Stimulated activated CD4-positive, alpha-beta T cell treated with anti-CD3 and anti-CD28 coated beads, Interleukin-15, amount 100 ng/mL, for 24 hours (primary cell): ENCODE measurements at places on chromosomes 4 and X.

DNA sequence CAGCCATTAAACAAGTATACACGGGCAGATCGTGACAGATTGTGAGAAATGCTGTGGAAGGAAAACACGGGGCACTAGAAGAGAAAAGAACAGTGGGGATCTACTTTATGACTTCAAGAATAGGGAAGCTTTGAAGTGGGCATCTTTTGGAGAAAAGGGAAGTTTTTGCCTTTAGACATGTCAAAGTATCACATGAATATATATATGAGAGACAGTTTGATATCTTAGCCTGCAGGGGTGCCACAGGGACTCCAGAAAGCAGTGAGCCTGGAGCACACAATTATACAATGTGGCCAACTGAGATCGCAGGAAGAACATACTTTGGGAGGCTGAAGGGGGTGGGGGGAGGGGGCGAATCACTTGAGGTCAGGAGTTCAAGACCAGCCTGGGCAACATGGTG is 35.7 kb downstream of the RELL1 start:
- no peak for DNase-seq

DNA sequence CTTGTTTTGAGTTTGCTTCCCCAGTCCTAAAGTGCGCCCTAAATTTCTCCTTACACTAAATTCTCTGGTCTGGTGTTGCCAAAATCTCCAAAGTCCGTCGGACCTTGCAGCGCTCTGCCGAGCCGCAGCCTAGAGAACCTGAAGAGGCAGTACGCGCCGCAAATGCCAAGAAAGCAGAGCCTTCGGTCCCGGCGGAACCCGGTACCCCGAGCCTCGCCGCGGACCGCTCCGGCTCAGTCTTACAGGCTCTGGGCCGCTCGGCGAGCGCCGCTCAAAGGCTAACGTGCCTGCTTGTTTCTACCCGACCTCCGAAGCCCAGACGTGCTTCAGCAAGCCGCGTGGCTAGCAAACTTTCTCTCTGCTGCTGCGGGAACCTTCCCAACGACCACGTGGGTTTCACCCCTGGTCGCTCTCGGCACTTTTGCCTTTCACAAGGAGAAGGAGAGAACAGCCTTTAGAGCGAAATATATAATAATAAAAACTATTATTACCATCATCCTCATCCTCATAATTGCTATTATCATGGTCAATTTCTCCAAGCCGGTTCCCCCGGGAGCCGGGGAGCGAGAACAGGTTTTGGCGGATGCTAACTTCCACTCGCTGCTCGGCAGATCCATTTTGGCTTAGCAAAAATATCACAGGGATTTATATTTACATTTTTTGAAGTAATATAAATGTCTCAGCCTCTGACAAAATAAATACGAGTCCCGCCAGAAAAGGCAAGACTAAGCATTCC is 2.2 kb upstream of the HTR2C start:
- DNase-seq = no peak

DNA sequence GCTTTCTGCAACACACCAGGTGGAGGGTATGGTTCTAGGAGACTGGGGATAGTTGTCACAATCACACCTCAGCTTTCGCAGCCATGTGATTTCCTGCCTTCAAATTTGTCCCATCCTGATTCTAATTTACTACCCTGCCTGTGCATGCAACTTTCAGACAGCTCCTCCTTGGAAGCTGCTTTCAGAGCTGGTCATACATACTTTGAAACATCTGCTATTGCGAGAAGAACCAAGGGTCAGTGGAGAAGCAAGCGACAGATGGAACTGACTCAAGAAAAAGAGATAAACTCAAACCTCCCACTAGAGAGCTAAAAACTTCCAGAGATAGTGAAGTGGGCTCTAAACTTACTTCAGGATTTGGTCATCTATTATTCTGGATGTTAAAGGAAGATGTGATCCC is 381.7 kb upstream of the FGF13 start:
- DNase-seq = no peak

DNA sequence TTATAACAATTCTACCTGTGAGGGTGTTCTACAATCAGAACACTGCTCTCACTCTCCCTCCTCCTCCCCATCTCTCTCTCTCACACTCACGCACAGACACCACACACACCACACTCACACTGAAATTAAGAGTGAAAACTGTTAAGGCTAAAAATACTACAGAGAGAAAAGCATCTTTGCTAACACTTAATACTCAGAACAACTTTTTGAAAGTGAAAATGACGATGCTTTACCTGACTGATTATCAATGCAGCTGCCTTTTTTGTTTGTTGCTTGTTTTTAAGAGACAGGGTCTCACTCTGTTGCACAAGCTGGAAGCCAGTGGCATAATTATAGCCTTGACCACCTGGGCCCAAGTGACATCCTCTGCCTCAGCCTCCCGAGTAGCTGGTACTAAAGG is 222.4 kb downstream of the APBB2 start:
- no peak for DNase-seq

DNA sequence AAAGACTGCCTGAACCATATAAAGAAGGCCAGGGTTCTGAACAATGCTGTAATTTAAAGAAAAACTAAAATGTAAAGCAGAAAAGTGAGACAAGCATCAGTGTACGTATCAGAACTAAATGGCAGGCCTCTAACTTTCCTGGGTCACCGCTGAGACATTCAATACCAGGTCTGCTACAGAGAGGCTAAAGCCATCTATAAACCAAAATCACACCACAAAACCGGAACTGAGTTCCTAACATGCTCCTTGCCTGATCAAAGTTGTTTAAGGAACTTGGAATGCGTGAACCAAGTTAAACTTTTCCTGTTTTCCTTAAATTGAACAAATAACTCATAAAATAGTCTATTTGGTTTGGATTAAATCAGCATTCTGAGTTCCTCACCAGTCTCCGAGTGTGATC is 55.3 kb upstream of the TECRL start:
- DNase-seq = no peak

- no peak for DNase-seq
These were observed 182.7 kb upstream of the PCDH7 start for GRCh38 chr4:30537456-30537855.

GRCh38 chr4:4377191-4377590 is 9.7 kb upstream of the NSG1 start:
- no peak for DNase-seq

DNA sequence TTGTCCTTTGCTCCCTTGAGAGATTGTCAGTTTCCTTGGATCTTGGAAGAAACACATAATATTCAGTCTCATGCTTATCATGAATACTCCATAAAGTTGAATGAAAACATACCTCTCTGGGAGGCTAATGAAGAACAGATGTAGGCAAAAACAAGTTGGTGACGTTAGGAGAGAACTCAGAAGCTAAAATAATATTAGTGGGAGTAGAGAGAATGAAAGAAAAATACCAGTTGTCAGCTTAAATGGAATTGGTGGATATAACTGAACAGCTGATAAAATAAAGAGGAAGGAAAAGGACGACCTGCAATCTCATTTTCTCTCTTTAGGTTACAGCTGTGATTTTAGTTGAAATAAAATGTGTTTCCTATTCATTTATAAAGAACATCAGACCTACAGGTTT is 124.8 kb downstream of the SNCA start:
- DNase-seq = no peak

- DNase-seq = no peak
These were observed 46.7 kb downstream of the FGF16 start for GRCh38 chrX:77493677-77494553.

GRCh38 chr4:44493924-44494323 is 45.3 kb upstream of the KCTD8 start:
- DNase-seq = no peak

- no peak for DNase-seq
These were observed 12.3 kb upstream of the UCP1 start for GRCh38 chr4:140581078-140581477.

DNA sequence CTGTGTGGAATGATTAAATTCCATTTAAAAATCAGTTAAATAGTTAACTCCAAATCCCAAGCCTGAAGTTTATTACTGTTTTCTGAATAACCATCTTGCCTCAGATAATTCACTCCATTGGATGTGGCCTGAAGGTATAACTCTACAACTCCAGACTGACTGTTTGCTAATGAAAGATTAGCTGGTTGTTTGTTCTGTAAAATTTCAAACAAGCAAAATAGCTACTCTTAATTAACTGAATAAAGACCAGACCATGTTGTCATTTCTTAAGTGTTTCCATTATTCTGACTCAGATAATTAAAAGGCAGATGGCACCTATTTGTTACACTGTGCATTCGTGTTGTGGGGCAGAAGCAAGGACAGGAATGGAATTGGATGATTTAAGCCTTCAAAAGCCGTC is 78.5 kb upstream of the DDIT4L start:
- DNase-seq = no peak

- no peak for DNase-seq
These were observed 480.2 kb downstream of the SMARCA1 start for GRCh38 chrX:129043138-129043537.

DNA sequence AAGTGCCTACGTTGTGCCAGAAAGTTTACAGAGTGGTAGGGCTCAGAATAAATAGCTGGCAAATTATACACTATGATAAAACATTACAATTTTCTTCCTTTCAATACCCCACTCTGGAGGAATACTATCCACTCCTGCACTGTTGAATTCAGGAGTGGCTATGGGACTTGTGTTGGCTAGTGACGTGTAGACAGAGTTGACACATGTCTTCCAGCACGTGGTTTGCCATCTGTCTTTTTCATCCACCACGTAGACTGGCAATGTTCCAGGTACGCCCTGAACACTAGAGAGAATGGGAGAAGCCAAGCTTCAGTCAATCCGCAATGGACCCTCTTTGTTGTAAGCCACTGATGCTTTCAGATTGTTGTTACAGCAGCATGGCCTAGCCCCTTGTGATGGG is 168.8 kb upstream of the RBPJ start:
- DNase-seq = peak; percentile 35

DNA sequence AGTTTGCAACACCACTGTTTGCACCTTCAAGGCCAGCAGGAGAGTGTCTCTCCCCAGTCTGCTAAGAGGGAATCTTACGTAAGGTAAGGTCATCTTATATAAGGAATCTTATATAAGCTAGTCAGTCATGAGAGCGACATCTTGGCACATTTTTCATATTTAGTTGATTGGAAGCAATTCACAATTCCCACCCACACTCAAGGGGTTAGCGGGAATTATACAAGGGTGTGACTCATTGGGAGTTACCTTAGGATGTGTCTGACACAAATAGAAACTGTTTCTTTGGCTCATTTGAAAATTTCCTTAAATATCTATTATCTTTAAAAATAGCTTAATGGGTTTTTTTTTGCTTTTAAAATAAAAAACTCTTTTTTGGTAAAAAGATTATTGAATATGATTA is 62.1 kb upstream of the GRPR start:
- no peak for DNase-seq

GRCh38 chr4:171674781-171675180 is 138.4 kb upstream of the GALNTL6 start:
- DNase-seq = no peak

- DNase-seq = no peak
These were observed 50.3 kb downstream of the SNX25 start for GRCh38 chr4:185259719-185260118.

GRCh38 chr4:140736669-140737343 is 19.4 kb downstream of the TBC1D9 start:
- no peak for DNase-seq

- DNase-seq = no peak
These were observed 5.5 kb upstream of the S100P start for GRCh38 chr4:6687947-6688878.

DNA sequence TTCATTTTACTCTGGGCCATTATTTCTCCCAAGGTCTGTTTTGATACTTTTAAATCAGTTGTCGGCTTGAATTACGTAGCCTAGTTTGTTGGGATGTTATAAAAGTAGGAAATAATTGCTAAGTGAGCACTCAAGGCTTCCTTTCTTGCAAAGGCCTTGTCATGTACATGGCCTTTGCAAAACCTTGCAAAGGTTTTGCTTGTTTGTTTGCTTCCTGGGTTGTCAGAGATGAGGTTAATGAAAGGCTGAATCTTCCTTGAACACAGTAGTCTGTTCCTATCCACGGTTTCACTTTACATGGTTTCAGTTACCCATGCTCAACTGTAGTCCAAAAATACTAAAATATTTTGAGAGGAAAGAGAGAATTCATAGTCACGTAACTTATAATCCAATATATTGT is 113.5 kb downstream of the NAA11 start:
- DNase-seq = no peak

- no peak for DNase-seq
These were observed 12.0 kb downstream of the EREG start for GRCh38 chr4:74376888-74377483.
